Left renal cortex interstitium (tissue), 4 donors: ENCODE measurements at places on chromosomes 3 and 15. TPM values are rescaled to one million over a fixed set of nuclear protein-coding genes. Genes with fewer than 3 reads are reported as not detected.

MEF2A gene
- 49.8 TPM for polyA plus RNA-seq

TTLL13 gene
- 0.18 TPM for polyA plus RNA-seq

HYAL1 gene
- 7.1 TPM for polyA plus RNA-seq

GP9 gene
- polyA plus RNA-seq, result 0.81 TPM

FES gene
- polyA plus RNA-seq, result 17.6 TPM

GPD1L gene
- polyA plus RNA-seq, result 20.7 TPM

GOLGA6L7 gene
- 1.4 TPM for polyA plus RNA-seq

RETNLB gene
- not detected for polyA plus RNA-seq

SCAANT1 gene
- polyA plus RNA-seq, result not detected

CCR2 gene
- polyA plus RNA-seq, result 1.9 TPM

UROC1 gene
- 0.13 TPM for polyA plus RNA-seq

GRCh38 chr3:71447803-71448202 lies 135.7 kb downstream of the FOXP1 start:
- no peak for DNase-seq

- peak; percentile 49 for DNase-seq
These were observed 17.5 kb upstream of the GASK1A start for GRCh38 chr3:42961633-42962032.

GRCh38 chr3:166799-167198 lies 29.8 kb upstream of the CHL1 start:
- DNase-seq, result no peak

- DNase-seq, result no peak
These were observed 102.5 kb downstream of the IQSEC1 start for GRCh38 chr3:12970684-12971083.

DNA sequence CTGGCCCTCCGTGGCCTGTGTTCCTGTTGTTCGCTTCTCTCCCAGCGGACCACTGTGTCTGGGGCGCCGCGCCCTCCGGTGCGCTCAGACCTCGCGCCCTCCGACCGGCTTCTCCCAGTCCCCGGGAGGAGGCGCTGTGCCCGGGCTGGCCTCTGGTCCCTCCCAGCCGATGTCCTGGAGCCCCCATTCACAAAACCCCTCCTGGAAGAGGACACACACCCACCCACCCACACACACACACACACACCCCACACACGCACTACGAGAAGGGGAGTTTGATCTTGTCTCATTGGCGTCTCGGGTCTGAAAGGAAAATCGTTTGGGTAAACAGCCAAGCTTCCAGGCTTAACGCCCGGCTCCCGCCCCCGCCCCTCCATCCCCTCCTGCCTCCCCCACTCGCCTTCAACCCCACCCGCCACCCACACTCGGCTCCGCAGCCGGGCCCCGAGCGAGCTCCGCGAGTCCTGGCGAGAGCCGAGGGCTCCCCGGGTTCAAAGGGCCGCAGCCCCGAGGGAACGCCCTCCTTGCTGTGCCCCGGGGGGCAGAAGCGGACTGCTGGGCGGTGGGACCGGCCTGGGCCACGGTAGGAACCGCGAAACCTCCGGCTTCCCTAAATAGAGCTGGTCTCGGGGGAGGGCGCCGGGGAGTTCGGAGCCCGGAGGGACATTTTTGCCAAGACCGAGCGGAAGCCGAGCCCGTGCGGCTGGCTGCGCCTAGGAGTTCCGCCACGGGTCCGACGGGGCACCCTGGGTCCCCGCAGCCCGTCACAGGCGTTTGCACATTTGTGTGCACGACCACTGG lies 23.6 kb downstream of the NR2F2 start:
- DNase-seq, result peak; percentile 73

DNA sequence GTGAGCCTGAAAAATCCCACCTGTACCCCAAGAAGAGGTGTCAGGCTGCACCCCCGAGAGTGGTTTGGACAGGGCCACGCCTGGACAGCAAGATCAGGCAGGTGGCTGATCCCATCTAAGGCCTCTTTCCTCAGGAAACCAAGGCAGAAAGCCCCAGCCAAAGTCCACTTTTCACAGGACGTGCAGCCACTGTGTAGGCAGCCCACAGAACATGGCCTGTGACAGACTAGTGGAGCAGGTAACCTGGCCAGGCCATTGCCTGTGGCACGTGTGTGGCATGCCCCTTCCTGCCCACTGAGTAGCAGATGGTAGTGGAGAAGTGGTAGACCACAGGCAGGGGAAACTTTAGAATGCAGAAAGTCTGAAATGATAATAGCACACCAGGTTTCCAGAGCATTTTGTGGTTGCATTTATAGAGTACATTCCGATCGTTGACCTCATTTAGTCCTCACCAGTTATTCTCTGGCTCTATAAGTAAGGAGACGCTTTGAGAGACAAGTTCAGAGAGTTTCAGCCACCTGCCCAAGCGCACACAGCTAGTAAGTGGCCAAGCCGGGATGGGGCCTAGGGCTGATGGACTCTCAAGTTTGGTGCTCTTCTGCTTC lies 68.7 kb downstream of the AAGAB start:
- DNase-seq, result no peak

DNA sequence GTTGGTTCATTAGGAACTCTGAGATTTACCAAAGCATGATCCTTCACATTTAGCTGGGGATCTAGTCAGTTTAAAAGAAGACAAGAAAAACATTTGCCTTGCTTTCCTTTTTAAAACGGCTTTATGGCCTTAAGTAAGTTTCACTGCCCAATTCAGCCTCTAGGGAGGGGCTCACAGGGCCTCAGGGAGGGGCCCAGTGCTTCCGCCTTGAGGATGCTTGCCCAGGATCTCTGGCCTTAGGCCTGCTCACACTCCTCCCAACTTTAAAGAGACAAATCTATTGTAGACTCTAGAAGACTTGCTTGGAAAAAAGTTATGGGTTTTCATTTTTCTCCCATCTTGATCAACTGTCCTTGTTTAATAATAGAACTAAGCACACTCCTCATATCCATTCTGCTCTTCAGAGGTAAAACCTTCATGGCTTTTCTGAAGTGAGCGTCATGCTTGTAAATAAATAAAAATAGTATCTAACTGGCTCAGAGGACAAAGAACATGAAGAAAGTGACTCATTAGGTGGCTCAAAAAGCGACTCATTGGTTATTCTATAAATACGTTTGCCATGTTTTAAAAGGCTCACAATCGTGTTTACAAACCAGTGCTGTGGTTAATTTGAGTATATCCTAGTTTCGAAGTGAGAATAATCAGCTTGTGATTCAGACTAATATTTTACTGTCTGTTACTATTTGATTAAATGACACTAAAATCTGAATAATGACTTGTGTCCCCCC lies 13.7 kb downstream of the PDHB start:
- no peak for DNase-seq

DNA sequence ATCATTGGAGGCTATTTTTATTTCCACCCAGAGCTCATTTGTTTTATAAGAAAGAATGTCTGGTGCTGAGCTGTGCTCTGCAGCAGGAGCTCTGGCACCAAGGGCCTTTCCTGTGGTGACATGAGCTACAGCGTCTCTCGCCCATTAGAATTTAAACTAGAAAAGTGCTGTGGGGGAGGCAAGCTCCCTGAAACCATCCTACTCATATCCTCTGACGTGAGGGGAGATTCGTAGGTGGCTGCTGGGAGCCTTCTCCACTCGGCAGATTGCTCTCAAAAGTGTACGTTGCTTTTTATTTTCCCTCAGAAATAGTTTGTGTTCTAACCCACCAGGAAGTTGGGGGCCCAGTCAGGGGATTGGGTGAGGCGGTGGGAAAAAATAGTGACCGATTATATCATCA lies 76.3 kb upstream of the ARHGEF3 start:
- DNase-seq, result peak; percentile 40

DNA sequence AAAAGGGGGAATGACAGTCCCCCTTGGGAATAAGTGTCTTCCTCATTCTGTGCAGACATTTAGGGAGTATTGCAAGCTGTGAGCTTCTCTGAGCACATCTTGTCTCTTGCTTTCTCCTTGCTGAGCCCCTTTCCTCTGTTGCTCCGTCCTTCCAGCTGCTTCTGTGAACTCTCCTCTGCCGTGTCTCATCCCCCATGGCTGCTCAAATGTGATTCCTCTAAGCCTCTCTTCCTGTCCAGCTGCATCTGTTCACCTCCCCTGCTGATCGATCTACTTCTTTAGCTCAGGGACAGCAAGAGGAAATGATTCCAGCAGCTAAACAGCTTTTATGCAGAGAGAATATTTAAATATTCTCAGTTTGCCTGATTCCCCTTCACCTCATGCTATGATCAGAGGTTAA lies 328.0 kb upstream of the DNAJC19 start:
- DNase-seq, result no peak

- DNase-seq, result no peak
These were observed 621 bp downstream of the RGMA start for GRCh38 chr15:93088200-93088980.

DNA sequence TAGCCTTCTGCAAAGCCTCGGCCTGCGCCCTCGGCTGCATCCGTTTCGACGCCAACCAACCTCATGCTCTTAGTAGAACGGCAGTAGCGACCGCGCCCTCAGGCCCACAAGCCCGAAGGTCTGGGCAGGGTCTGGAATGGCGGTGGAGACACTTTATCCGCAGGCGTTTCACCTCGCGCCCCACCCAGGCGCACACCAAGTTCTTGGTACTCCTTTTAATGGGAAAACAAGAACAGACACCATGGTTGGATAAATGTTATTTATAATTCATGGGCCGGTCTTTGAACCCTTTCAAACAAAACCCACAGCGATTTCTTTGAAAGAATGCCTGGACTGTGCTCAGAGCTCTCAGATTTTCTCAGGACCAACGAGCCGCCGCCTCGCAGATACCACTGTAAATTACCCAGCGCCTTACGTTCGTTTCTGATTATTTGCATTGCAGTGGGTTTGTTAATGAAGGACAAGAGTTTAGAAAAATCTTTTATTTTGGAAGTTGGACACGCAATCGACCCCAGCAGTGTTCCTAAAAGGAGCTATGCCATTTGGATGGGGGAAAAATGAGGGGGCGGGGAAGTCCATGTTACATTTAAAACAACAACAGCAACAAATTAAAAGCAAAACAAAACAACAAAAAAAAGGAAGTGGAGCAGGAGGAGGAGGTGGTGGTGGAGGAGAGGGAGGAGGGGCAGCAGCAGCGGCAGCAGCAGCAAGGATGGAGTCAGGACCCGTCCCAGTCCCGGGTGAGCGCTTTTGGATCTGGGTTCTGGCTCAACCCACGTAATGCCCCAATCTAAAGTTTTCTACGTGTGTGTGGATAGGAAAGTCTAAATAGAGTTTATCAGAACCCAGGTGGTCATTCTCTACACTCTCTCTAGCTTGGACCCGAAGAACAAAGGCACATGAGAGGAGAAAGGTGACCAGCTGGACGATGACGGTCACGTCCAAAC lies 993 bp upstream of the ISL2 start:
- DNase-seq, result no peak

GRCh38 chr3:106206146-106206545 lies 337.3 kb upstream of the CBLB start:
- DNase-seq, result peak; percentile 58

DNA sequence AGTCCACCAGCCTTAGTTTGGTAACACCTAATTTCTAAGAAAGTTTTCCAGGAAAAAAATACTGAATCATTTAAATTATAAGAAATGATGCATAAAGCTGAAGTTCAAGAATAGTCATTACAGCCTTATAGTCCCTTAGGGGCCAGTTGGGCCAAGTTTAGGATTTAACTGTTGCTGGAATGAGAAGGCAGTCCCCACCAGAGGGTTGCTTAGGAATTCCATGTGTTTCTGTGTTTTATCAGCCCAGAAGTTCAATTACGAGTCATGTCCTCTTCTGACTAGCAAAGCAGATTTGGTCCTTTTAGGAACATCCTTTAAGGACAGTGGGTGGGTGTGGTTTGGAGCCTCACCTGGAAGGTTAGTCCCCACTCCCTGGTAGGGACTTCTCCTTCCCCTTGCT lies 57.0 kb upstream of the NR2E3 start:
- no peak for DNase-seq
